Stimulated activated CD4-positive, alpha-beta T cell treated with anti-CD3 and anti-CD28 coated beads, Interleukin-2, amount 100 ng/mL, for 48 hours (primary cell): ENCODE measurements at places on chromosomes 3 and 15.

GRCh38 chr3:30233913-30234646 lies 372.3 kb upstream of the TGFBR2 start:
- no peak for DNase-seq

DNA sequence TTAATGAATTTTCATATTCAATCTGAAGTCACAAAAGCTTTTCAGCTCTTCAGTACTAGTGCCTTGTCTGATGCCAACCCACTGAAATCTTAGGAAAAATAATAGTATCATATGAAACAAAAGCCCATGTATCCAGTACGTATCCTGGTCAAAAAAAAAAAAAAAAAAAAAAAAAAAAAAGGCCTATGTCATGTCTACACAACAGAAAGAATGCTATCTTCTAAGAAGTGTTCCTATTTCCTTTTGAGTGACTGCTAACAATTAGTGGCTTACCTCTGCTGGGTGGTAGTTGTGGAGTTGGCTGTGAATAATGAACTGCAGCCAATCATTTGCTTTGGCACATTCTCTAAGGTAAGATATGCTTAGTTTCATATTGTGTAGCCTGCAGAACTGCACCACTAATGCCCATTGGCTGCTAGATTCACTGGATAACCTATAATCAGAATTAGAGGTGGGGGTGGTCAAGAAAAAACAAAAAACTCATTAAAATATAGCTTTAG lies 59.6 kb downstream of the EIF3J start:
- no peak for DNase-seq

- peak; percentile 35 for DNase-seq
Measured at GRCh38 chr3:38479431-38480092, 16.6 kb upstream of the EXOG start.

DNA sequence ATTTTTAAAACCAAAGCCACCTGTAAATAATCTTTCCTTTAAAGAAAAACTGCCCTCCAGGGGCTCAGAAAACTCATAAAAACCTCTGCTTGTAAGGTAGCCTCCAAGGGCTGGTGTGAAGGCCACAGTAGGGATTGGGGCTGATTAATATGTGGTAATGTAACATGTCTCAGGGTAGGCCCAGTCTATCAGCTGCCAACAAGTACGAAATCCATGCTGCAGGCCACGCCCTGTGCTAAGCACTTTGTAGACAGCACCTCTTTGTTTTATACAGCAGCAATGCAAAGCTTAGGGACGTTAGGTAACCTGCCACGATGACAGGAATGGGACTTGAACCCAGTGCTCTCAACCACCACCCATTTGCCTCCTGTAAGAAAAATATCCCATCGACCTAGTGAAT lies 65.6 kb upstream of the PRICKLE2 start:
- DNase-seq: no peak

- no peak for DNase-seq
Measured at GRCh38 chr15:80204231-80204630, 47.8 kb downstream of the CTXND1 start.

DNA sequence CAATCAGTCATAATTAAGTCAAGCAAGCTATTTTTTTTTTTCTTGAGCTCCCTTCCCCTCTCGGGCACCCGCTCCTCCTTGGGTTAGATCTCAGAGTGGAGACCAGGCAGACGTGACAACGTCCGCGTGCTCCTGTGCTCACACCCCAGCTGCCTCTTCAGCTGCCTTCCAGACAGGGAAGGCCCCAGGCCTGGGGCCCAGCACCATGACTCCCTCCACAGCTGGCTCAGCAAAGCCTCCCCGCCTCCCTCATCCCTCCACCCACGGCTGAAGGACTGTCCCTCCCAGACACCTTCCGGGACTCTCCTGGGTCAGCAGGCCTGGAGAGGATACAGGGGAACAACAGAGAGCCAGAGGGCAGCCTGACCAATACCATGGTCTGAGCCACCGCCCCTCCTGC lies 87.9 kb upstream of the LINGO1 start:
- DNase-seq: no peak

GRCh38 chr3:99777708-99778107 lies 40.0 kb upstream of the CMSS1 start:
- no peak for DNase-seq

- no peak for DNase-seq
Measured at GRCh38 chr3:132236701-132237651, 80.2 kb upstream of the ACP3 start.

GRCh38 chr3:193730511-193730910 lies 137.5 kb downstream of the OPA1 start:
- no peak for DNase-seq

DNA sequence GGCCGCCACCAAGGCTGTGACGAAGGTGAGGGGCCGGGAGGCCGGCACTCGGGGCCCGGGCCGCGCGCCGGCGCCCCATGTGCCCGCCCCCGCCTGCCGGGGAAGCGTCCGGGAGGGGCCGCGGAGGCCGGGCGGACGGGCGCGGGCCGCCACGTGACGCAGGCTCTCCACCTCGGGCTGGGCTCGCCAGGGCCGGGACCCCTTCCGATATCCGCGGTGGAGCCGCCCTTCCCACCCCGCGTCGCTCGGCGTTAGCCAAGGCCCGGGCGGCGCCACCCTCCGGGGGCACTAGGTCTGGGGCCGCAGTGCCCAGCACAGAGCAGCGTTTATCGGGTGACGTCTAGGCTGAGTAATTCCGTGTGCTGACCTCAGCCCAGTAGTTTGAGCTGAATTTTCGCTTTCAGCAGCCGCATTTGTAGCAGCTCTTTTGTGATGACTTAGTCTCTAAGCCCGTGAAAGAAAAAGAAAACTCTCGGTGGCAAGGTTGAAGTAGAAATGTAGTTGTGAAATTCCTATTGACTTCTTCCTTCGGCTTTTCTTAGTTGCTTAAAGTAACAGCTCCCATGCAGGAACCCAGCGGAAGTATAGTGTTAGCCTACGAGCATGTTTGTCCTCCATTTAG lies 885 bp downstream of the CDV3 start:
- peak; percentile 69 for DNase-seq

DNA sequence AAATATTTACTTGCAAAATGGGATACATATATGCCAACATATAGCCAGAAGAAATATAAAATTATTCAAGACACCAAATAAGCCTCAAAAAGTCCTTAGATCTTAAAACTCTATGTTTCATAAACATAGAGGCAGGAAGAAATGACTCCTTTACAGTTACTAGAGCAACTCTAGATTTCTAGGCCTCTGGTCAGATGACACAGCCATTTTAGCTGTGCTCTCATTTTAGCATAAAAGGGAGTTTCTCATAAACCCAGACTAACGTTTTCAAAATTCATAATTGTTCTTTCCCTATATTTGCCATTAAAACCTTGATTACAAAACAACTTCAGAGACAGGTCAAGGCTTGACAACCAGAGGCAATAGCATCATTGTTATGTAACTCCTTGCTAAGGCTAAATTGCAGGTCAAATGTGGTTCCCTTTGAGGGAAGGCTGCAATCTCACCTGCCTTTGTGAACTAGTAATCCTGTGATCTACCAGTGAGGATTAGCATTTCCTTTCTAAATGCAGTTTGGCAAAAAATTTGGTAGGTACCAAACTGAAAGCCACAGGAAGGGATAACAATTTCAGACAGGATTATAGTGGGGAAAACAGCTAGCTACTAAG lies 8.2 kb downstream of the THOC7 start:
- DNase-seq: no peak

DNA sequence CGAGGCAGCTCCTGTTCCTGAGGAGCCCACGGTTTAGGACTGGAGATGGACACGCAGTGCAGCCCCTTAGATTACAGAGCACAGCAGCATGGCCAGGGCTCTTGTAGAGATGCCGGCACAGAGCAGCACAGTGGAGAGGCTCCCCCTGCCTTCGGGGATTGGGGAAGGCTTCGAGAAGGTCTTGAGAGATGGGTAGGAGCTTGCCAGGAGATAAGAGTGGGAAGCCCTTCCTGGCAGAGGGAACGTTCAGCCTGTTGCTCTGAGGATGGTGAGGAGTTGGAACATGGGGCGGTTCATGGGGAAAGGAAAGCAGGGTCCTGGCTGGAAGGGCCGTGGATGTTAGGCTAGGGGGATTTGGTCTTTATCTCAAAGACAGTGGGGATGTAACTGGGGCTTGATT lies 10.0 kb downstream of the EPB42 start:
- no peak for DNase-seq

- no peak for DNase-seq
Measured at GRCh38 chr3:177529716-177530335, 332.5 kb upstream of the TBL1XR1 start.

DNA sequence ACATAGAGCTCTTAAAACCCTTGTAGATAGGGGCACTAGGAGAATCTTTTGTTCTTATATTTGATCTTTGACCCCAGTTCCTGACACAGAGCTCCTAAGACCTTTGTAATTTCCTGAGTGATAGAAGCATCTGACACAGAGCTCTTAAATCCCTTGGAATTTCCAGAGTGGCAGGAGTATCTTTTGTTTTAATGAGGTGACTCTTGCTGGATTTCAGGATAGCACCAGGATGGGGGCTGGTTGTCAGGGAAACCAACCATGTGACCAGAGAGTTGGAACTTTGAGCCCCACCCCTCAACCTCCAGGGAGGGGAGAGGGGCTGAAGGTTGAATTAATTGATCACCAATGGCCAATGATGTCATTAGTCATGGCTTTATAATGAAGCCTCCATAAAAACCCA lies 47.6 kb upstream of the ST8SIA2 start:
- no peak for DNase-seq

GRCh38 chr3:52019352-52020080 lies 23.8 kb upstream of the RPL29 start:
- no peak for DNase-seq

- peak; percentile 55 for DNase-seq
Measured at GRCh38 chr3:112333002-112333380, at the start of gene CD200. TSS of gene CD200 (plus strand) at chr3:112333156. CDS start at chr3:112333213, 57 bp downstream.

- no peak for DNase-seq
Measured at GRCh38 chr15:68633231-68634121, 54.7 kb downstream of the CORO2B start.

DNA sequence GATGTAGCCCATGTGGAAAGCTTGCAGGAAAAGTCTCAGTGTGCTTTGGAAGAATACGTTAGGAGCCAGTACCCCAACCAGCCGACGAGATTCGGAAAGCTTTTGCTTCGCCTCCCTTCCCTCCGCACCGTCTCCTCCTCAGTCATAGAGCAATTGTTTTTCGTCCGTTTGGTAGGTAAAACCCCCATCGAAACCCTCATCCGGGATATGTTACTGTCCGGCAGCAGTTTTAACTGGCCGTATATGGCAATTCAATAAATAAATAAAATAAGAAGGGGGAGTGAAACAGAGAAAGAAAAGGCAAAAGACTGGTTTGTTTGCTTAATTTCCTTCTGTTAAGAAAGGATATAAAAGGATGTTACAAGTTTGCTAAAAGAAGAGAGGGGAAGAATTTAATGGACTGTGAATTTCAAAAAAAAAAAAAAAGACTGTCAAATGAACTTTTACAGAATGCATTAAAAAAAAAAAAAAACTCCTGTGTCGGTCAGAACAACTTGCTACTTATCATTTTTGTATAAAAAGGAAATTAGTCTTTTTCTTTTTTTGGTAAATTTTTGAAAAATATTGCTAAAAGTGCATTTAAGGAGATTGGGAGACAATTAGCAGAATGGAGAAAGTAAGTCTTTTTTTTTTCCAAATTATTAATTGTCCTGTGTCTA lies 7.0 kb downstream of the NR2F2 start:
- no peak for DNase-seq

DNA sequence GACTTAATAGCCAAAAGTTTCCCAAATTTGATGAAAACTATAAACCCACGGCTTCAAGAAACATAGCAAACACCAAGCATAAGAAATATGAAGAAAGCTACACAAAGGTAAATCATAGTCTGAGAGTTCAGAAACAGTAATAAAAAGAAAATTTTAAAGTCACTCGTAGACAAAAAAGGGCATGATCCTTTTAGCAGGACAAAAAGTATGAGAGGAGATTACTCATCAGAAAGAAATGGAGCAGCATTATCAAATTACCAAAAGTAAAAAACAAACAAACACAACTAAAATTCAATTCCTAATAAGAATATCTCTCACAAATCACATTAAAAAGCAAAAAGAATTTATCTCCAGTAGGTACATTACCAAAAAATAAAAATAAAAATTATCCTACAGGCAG lies 279.4 kb upstream of the UBE2E2 start:
- no peak for DNase-seq

- DNase-seq: no peak
Measured at GRCh38 chr3:30293621-30294240, 312.7 kb upstream of the TGFBR2 start.

GRCh38 chr3:141240687-141241615 lies 9.3 kb downstream of the PXYLP1 start:
- DNase-seq: no peak

DNA sequence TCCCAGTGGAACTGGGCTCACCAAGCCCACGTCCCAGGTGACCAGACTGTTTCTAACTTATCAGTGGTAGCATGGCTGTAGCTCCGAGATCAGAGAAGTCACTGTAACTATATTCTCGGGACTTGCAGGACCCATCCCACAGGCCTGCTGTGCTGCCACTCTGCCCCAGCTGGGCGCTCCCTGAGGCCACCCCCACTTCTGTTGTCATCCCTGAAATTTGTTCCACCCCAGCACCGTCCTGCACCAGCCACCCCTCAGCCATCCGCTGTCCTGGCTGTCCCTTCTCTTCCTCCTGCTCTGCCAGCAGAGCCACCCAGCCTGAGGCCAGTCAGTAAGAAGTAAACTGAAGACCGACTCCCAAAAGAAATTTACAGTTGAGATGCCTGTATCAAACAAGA lies 33.0 kb upstream of the VILL start:
- no peak for DNase-seq

DNA sequence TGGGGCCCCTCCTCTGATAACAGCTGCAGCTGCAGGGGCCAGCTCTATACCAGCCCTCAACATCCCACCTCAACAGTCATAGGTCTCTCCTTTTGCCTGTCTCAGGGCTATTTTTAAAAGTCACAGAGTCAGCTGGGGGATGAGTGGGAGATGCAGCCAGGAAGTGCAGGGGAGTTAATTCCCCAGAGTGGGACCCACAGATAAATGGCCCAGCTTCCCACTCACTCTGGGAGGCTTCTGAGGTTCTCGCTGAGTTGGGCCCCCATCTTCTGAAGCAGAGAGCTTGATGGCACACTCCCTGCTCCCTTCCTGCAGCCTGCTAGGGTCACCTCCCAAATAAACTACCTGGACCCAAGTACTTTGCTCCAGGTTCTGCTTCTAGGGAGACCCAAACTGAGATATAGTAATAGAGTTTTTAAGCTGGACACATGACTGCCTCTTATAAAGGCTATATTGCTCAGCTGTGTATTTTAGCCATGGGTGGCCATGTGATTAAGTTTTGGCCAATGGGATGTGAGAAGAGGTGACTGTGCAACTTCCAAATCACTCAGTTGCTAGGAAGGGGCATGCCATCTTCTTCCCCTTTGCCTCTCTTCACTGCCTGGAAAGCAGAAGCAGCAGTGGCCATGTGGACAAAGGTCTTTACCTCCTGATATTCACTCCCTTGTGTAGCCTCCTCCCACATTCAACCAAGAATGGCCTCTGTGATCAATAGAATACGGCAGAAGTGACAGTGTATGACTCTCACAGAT lies 15.5 kb upstream of the VIPR1 start:
- DNase-seq: no peak

GRCh38 chr15:85406916-85407315 lies 26.5 kb downstream of the AKAP13 start:
- DNase-seq: no peak

DNA sequence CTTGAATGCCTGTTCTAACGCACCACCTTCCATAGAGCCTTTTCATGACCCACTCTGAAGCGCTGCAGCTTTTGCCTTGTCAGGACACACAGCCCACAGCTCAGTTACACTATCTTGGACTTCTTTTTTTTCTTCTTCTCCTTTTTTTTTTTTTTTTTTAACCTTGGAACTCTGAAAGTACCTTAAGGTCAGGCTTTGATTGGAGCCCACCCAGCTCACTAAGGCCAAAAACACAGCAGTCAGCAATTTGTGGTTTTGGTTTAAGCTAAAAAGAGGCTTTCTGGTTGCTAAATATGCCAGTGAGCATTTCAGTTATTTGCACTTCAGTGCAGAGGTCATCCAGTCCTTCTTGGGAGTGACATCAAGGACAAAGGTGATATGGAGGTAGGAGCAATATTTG lies 1.7 kb downstream of the SLC25A20 start:
- DNase-seq: no peak
